Activated CD8-positive, alpha-beta memory T cell treated with anti-CD3 and anti-CD28 coated beads for 1 hour (primary cell): ENCODE measurements at places on chromosomes 5 and 9.

GRCh38 chr9:2693056-2693455, 24.3 kb upstream of the KCNV2 start:
- no peak for DNase-seq

DNA sequence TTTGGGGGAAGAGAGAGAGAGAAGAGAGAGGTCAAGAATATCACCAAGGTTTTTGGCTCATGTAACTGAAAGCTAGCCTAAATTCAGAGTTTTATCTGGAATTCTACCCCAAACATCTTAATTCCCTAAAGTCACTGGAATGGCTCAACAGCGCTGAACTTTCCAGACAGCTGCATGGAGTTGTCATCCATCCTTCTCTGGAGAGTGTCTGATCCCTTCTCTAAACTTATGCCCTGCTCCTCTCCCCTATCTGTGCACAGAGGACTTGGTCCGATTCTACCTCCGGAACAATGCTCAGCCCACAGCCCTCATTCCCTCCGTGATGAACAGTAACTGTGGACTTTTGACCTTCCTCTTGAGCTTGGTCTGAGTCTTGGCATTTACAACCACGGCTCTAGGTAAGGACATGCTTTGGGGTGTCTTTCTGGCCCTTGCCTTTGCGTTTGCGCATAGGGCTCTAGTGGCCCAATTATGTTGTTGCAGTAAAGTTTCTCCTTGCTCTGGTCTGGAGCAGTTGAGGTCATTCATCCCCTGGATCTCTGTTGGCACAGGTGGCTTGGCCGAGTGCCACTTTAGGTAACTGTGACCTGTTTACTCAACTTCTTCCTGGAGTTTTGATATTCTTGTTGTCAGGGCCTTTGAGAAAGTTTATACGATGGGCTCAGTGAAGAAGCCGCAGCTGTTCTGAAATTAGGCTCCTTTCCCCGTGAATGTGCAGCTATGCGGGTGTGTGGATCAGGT, 18.3 kb upstream of the CD180 start:
- no peak for DNase-seq

- no peak for DNase-seq
Observed at GRCh38 chr5:123350742-123351141, 72.5 kb downstream of the CEP120 start.

DNA sequence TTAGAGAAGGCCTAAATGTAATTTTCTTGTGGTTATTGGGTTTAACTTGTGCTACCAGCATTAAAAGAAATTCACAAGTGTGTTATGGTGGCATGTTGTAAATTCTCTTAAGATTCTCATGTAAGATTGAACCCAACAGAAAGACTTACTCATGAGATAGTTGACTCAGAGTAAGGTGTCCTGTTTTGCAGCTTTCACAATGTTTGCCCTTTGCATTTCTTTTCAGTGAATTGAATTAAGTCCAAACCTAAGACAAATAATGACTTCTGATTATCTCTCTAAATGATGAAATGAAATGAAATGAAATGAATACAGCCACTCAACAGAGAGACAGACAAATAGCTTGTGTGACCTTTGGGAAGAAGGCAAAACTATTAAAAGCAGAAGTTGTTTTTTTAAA, 1696.9 kb upstream of the WWC1 start:
- DNase-seq: no peak

GRCh38 chr5:123916345-123917121, 404.6 kb downstream of the CSNK1G3 start:
- DNase-seq: no peak

DNA sequence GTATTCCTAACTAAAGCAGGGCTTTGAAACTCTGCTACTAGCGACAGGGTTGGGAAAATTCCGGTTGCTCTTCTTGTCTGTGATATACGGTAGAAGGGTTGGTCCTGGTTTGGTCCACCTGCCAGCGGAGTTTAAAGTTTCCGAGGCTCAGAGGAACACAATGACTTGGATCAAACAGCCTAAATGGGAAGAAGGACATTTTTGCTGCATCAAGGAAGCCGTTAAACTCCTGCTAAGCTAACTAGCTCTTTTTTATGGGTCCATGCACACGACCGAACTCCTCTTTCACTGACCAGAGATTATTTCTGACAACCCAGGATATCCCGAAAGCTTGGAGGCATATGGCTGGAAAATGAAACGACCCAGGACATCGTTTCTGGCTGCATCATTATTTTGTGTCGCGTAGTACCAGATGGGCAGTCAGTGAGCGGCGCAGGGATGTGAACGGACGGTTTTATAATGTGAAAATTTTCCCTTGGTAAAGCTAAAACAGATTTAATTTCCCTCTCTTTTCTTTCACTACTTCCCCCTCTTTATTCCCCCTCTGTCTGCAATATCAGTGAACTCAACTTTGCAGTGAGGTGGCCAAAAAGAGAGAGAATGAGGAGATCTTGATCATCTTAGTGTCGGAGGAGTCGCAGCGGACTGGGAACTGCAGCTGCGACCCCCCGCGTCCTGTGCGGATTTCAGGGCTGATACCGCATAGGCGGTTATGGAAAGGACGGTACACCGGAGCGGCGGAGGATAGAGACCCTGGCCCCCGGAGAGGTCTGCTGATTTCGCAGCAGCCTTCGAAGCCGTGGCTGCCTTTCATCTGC, at the start of gene LURAP1L:
Gene LURAP1L (plus strand): TSS at position 160 of the 818 bp plus-strand sequence. CDS start 696 bp downstream, outside the sequence.
- DNase-seq: no peak

DNA sequence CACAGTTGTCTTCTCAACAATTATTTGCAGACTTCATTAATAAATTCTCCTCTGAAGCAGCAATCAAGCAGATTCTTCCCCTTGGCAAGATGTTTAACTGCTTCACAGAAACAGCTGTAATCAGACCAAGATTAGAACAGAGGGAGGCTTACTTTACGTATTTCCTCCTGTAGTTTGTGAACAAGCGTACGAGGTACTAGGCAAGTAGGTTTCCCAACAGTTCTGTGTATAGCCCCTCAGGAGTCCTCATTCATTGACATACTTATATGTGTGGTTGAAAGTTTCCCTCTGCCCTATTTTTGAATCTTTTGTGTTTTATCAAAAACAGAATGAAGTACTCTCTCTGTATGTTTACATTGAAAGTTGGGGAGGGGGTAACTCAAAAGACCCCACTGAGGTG, 128.0 kb downstream of the SPATA31D1 start:
- no peak for DNase-seq

DNA sequence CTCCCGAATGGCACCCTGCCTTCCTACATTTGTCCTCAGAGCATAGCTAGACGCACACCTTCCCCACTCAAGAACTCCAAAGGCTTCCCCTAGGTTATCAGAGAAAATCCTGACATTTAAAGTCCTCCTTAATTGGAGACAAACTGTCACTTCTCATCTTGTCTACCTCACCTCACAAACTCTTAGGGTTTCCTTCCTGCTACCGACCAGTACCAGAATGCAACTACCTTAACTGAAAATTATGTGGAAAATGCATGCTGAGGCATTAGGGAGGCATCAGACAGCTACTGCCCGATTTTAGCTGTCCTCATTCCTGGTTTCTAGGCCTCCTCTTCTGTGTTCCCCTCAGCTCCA, 17.9 kb upstream of the TNIP1 start:
- no peak for DNase-seq

DNA sequence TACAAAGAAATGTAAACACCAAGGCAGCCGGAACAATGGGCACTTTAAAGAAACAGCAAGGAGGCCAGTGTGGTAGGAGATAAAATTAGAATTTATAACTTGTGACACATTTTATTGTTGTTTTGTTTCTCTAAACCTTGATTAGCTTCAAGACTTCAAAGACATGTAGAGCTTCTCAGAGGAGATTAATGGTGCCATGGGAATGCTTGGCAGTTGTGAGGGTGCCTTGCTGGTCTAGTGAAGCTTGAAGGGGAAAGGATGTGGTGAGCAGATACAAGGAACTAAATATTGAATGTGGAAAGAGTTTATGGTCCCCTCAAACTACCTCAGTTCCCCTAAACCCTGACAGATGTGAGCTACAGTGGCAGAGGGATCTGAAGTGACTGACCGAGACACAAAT, 322.4 kb upstream of the ADAMTS16 start:
- no peak for DNase-seq

DNA sequence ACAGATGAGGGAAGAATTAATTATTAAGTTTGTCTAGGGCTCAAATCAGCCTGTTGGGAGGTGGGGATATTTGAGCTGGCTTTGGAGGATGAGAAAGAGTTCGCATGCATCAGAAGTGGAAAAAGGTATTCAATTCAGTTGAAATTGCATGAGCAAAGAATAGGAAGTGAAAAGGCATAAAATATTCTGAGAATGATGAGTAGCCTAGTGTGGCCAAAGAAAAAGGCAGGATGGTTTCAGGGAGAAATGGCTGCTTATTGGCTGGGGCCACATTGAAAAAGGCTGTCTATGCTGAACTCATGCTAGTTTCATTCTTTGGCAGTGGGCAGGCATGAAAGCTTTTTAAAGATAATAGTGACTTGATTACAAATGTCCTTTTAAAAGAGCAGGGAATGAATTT, 235.4 kb upstream of the RIOK2 start:
- DNase-seq: no peak

GRCh38 chr5:432928-433791, 9.8 kb upstream of the EXOC3 start:
- no peak for DNase-seq

DNA sequence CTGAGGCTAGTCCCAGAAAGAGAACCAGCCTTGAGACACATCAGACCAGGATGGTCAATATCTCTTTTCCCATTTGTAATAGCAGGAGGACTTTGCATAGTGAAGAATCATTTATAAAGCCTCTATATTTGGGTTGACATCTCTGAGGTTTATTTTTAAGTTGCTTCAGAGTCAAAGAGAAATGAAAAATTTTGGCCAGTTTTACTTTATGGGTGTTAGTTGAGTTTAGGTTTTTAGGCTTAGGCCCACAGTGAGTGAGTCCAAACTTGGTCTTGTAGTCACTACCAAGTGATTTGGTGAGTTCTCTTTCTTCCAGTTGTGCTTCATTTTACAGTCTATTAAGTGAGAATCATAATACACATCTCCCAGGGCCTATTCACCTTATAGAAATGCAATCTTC, 5.3 kb upstream of the MEF2C start:
- no peak for DNase-seq

DNA sequence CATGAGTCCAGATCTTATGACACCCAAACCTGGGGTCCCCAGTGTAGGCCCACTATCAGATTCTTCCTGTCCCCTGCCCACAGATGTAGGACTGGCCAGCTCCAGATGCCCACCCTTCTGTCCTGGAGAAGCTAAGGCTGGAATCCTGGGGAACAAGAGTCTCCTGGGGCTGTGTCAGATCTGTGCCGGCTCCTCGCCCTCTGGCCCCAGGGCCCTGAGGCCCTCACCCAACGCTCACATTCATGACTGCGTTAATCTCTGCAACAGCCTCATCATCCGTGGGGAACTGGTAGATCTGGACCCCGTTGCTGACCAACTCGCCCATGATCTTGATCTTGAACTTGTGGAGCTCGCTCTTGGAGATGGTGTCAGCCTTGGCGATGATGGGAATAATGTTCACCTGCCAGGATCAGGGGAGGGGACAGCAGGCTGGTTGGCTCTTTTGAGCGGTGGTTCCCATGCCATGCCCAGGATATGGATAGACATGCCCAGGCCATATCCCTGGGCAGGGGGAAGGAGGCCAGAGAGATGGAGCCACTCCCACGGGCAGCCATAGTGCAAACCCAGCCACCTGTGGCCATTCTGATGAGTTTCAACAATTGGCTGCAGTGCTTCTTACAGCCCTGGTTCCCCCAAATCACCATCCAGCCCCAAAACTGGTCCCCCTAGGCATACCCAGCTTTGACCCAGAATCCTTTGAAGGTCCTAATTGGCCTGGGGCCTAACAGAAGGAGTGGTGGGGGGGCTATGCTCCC, 14.6 kb downstream of the SEPTIN8 start:
- no peak for DNase-seq

DNA sequence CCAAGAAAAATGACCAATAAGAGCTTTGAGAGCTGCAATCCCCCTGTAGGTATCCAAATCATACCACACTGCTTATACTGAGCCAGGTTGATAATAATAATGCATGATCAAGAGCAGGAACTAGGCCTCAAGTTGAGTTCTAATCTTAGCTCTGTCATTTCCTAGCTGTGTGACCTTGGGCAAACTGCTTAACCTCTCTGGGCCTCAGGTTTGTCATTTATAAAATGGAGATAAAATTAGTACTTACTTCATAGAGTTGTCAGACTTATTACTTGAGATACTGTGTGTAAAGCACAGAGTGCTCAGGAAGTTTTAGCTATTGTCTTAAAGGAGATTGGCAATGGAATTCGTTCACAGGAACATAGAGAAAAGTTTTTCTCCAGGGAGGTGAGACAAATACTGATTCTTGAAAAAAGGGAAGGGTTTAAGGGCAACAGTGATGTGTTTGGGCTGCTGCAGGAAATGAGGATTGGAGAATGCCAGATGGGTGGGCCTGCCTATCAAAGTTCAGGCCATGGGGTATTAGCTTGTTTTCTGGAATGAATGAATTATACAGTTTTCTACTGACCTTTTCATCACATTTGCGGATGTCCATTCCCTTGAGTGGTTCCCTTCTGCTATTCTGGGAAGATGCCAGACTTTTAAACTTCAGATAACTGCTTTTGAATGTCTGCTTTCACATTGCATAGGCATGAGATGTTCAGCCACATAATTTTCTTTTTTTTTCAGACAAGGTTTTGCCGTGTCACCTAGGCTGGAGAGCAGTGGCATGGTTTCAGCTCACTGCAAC, 10.2 kb upstream of the ATP6V0E1 start:
- DNase-seq: no peak

GRCh38 chr9:76944011-76944410, 38.1 kb upstream of the PRUNE2 start:
- no peak for DNase-seq

DNA sequence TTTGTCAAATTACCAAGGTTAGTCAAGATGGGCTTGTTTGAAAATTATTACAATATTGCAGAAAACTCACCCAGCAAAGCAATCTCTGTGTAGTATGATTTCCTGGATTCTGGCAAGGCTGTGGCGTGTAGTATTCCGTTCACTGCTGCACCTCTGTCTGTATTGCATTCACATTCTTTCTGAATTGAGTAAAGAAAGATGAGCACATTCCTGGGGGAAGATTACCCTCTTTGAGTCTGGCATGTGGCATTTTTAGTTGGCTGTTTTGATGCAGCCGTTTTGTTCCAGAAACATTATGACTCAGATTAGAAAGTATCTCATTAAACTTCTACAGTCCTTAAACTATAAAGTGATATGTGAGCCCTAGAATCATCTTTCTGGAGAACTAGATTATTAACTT, 197.7 kb downstream of the TENT4A start:
- DNase-seq: no peak

GRCh38 chr9:83027153-83027891, 35.6 kb downstream of the RASEF start:
- no peak for DNase-seq

DNA sequence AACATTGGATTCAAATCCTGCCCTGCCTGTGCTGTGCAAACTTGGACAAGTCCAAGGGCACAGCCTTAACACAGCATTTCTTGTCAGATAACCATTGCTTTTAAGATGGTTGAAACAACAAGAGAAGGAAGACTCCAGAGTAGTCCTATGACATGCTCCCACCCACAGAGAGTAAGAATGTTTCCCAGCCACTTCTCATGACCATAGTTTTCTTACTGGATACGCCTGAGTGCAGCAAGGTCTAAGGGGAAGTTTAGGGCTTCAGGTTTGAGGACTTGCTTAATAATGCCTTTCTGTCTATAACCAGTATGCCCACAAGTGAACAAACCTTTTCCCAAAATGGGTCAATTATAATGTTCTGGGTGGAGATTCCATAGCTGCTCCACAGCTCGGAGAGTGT, 126.4 kb downstream of the SLF1 start:
- DNase-seq: no peak

- DNase-seq: no peak
Observed at GRCh38 chr5:136103118-136103517, 29.5 kb upstream of the SMAD5 start.

GRCh38 chr9:38318759-38319495, 73.6 kb upstream of the ALDH1B1 start:
- no peak for DNase-seq
